ENCODE measurements at places on chromosomes 2 and 18.

- no peak for DNase-seq
Measured at GRCh38 chr18:58235001-58235436, 191.0 kb downstream of the NEDD4L start.

- DNase-seq, result no peak
Measured at GRCh38 chr2:237423891-237424290, 9.9 kb upstream of the COL6A3 start.

DNA sequence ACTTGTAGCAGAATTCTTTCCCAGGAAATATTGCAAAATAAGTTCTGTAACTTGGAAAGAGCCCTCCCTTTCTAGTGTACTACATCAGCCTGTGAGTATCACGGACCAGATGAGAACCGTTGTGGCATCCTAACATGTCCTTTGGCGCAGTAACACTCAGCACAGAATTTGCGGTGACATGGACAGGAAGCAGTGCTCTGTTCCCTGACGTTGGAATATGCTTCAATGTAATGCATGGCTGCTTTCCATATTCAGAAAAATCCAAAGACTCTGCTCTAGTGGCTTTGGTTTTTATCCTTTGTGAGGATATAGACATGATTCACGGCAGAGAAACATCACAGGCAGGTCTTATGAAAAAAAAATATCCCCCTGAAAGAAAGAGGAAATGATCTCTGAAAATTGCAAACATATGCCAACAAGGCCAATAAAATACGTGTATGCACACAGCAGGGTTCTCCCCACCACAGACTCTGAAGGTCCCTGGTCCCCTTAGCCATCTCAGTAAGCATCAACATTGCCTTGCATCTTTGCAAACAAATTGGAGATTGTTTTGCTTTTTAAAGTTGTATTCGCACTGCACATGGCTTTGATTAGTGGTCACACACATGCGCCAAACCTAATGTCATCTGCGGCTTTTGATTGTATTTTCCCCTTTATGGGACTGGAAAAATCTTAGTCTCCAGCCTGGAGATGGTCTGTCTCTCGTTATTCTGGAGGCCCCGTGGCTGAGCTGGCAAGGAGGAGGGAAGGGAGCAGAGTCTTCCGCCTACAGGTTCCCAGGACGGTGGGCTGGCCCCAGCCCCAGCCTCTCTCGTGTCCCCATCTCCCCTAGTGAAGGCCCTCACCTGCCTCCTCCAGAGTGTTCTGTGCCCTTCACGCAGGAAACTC, 122.9 kb downstream of the COPS8 start:
- peak; percentile 100 for DNase-seq

DNA sequence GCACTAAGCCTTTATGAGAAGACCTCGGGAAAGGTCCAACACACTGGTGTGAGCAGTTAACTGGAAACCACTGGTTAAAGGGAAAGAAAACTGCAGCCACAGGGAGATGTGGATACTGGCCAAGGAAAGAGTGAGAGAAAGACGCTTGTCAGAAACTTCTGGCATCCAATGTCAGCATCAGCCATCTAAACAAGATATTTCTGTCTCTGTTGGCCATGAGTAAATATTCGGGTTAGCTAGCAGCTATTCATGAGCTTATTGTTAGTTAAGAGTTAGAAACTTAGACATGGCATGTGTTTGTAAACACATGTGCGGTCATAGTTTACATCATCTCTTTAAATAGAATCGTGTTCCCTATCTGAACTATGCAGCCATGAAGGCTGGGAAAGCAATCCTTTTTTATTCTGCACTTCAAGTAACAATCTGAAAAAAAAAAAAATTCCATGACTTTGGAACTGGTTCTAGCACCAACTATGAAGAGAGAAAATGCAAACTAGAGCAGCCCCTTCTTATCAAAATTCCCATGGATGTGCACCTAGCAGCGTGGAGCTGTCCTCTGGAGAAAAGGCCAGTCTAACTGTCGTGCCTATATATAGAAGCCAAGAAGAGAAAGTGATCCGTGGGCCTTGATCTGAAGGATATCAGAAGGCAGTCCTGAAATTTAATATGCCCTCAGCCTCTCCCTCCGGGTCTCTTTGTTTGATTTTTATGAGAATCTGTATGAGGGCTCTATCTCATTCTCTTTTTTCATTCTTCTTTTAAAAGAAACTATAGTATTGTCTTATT, 84.0 kb upstream of the RFX8 start:
- peak; percentile 74 for DNase-seq

DNA sequence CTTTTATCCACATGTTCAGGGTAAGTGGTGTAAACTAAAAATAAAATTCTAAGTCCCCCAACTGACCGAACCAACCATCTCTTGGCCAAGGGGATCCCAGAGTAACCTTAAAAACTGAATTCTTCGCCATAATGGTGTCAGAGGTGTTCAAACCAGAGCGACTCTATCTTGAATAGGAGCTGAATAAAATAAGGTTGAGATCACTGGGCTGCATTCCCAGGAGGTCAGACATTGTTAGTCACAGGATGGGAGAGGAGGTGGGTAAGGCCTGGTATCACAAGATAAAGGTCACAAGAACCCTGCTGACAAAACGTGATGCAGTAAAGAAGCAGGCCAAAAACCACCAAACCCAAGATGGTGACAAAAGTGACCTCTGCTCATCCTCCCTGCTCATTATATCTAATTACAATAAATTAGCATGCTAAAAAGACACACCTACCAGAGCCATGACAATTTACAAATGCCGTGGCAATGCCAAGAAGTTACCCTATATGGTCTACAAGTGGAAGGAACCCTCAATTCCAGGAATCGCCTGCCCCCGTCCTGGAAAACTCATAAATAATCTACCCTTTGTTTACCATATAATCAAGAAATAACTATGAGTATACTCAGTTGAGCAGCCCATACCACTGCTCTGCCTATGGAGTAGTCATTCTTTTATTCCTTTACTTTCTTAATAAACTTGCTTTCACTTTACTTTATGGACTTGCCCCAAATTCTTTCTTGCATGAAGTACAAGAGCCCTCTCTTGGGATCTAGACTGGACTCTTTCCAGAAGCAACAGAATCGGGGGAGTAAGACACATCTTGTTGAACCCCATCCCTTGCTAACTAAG, 302.4 kb downstream of the STK39 start:
- no peak for DNase-seq

DNA sequence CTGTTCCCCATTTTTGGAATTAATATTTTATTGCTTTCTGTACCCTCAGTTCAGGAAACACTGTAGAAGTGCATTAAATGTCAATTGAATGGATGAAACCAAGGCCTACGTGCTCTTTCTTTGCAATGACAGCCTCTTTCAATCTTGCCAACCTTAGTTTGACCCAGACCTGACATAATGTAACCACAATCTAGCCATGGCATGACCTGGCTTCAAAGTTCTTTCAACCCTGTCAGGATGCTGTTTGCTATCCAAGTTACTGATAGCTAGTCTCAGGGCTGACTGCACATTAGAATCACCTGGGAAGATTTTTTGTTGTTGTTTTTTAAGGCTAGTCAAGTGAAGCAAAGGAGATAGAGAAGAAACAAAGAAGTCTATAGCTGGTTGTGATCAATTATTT, 190.9 kb upstream of the PKDCC start:
- no peak for DNase-seq

- DNase-seq, result no peak
Measured at GRCh38 chr2:121887513-121888188, 132.2 kb downstream of the TSN start.

- DNase-seq, result peak; percentile 49
Measured at GRCh38 chr18:22311301-22311700, 106.4 kb downstream of the CTAGE1 start.

GRCh38 chr2:99255491-99256318, at the start of gene LYG2:
Gene LYG2, minus strand, starts transcription at chr2:99255666. Its CDS starts 1,406 bp downstream, at chr2:99254260.
- DNase-seq, result no peak

DNA sequence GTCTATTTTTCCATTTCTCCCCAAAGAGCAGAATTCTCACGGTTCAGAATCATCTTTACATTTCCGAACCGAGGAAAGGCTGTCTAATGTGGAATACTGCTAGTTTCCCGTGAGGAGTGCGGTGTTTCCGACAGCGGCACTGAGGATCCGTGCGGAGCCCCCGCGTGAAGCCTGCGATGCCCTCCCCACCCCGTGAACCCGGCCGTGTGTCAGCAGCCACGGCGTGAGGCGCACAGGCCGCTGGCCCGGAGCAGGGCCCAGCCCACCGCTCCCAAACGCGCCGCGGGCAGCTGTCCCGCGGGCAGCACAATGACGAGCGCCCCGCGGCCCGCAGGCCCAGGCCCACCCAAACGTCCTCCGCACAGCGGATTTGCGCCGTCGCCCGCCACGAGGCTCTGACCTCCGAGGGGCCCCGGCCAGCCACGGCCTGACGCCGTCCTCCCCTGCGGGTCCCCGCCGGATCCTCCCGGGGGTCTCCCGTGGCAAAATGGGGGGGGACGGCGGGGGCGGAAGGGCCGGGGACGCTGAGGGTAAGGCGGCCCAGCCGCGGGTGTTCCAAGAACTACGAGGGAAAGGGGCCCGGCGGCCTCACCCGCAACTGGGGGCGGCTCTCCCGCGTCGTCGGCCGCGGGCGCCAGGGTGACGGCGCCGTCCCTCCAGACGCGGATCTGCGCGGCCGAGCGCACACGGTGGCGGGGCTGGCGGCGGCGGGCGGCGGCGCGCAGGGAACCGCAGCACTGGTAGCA, 796 bp downstream of the SPIRE1 start:
- peak; percentile 51 for DNase-seq

- DNase-seq, result peak; percentile 72
Measured at GRCh38 chr18:74604774-74605173, 7.1 kb downstream of the ZNF407 start.

GRCh38 chr2:175418224-175418835, 236.8 kb upstream of the ATP5MC3 start:
- no peak for DNase-seq

- no peak for DNase-seq
Measured at GRCh38 chr2:47626664-47627063, 156.3 kb upstream of the MSH6 start.

DNA sequence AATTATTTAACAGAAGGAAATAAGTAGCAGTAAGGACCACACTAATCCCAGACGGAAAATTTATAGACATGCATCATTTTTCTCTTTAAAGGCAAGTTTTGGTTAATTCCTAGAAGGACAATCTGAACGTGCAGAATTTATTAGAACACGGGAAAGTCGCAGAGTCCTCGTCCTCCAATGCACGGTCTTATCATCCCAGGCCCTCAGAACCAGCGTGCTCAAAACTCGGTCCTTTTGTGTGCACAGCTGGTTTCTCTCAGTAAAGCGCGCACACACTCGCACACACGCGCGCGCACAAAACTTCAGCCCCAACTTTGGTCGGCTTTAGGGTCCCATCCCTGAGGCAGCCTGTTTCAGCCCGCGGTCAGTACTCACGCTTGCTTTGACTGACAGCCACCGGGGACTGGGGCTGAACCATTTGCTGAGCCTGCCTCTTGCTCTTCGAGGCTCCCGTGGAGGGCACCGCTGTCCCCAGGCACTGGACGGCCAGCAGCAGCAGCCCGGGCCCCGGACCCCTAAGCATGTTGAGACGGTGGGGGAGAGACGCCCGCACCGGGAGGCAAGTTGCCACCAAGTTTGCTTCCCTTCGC, 493 bp downstream of the FN1 start:
- DNase-seq, result no peak

GRCh38 chr2:35978218-35978617, 377.4 kb upstream of the CRIM1 start:
- no peak for DNase-seq

- DNase-seq, result no peak
Measured at GRCh38 chr2:45844796-45845457, 193.5 kb downstream of the PRKCE start.

DNA sequence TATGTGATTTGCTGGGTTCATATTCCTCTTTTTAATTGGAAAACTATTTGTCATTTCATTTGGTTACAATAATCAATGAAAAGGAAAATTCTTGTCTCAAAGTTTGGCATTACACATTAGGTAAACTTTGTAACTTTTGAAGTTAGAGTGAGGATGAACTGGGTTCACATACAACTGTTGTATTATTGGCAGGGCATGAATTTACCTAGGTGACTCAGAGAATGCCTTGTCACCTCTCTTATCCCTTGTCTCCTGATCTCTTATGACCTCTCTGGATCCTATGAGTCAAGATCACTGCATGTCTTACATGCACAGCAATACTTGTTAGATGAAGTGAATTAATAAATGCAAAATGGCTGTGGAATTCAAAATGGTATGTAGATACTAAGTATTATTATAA, 563.4 kb upstream of the GCFC2 start:
- no peak for DNase-seq

DNA sequence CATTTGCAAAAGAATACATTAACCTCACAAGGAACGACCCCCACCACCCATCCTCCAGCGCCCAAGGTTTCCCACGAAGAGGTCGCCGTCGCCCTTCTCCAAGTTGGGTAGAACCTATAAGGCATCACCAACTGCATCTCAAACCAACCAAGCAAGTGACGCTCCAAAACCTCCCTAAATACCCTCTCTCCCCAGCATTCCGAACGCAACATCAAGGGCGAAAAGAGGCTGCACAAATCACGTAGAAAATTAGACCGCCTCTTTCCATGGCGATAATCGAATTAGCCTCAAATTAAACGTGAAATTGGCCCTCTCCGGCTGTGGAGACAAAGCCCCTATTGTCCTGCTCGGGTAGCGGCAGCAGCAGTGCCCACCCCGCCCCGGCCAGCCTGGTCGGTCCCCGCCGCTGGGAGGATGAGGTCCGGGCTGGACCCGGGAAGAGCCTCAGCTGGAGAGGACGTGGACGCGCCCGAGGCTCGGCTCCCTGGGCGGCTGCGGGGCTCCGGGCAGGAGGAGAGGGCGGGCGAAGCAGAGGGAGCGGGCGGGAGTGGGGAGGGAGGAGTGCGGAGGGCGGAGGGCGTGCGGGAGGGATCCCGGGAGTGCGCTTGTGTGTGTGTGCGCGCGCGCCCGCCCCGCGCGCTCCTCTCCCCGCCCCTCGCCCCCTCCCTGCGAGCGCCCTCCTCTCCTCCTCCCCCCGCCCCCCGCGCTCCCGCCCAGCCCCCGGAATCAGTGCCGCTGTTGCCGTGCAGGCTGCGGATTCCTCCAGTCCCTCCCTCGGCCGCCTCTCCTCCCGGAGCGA, at the start of gene SPTBN1:
Gene SPTBN1, plus strand, starts transcription at position 765 of the 799 bp plus-strand sequence. CDS start 70,092 bp downstream, outside the sequence.
- DNase-seq, result peak; percentile 93

- DNase-seq, result no peak
Measured at GRCh38 chr2:30912056-30912455, 104.8 kb upstream of the CAPN13 start.

GRCh38 chr2:241708879-241709278, 7.0 kb downstream of the ING5 start:
- no peak for DNase-seq

DNA sequence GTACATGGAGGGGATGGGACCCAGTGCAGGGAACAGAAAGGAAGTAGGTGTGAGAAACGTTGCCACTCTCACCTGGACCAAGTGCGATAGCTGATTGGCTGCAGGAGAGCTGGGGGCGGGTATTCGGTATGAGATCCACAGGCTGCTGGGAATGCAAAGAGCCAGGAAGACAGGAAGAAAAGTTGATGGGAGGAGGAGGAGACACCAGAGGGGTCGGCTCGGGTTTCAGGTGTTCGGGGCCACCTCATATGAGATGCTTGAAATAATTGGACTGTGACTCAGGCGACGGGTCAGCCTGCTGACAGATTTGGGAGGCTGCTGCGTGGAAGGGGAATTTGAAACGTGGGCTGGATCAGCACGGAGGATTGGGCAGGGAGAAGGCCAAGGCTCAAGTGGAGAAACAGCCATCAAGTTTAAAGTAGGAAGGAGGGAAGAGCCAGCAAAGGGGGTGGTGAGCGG, 65.1 kb downstream of the MRPS9 start:
- peak; percentile 72 for DNase-seq

GRCh38 chr2:12277241-12278034, 439.3 kb upstream of the TRIB2 start:
- no peak for DNase-seq

GRCh38 chr2:3536682-3537632, 17.6 kb upstream of the ADI1 start:
- DNase-seq, result peak; percentile 47

- DNase-seq, result no peak
Measured at GRCh38 chr2:152132306-152132705, 33.5 kb upstream of the CACNB4 start.
